ENCODE measurements at places on chromosomes 2 and 18.
A peak's percentile ranks its signal among the peaks of the same experiment; 100 is the strongest.

- no peak for DNase-seq
Measured at GRCh38 chr2:107730898-107731297, 95.8 kb upstream of the RGPD4 start.

DNA sequence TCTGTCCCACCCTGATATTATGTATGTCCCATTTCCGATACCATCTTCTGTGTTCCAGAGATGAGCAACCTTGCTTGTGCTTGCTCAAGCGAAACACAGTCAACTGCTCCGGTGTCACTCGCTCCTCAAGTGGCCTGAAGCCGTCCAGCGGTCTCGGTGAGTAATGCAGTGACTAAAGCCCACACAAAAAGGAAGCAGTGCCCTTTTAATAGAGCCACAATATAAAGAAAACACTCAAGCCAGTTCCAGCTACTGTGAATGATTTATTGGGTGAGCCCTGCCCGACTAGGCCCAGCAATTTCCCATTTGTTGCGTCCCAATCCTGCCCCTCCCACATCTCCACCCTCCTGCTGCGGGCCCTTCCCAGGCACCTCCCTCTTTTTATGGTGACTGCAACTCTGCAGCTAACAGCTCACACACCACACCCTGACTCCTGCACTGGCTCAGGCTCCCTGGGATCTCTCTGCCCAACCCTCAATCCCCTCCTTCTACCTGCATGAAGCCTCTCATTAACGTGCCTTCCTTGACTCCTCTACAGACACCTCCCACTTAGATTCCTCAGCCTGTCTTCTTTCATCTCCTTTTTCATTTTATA lies 44.2 kb upstream of the DSC1 start:
- DNase-seq = no peak

GRCh38 chr2:129087133-129087813 lies 768.6 kb upstream of the HS6ST1 start:
- DNase-seq = peak; percentile 4

GRCh38 chr2:139209586-139209985 lies 429.4 kb upstream of the NXPH2 start:
- DNase-seq = no peak

Measured in occipital lobe (tissue), 3 donors.